ENCODE measurements at places on chromosomes 1 and 21.

DNA sequence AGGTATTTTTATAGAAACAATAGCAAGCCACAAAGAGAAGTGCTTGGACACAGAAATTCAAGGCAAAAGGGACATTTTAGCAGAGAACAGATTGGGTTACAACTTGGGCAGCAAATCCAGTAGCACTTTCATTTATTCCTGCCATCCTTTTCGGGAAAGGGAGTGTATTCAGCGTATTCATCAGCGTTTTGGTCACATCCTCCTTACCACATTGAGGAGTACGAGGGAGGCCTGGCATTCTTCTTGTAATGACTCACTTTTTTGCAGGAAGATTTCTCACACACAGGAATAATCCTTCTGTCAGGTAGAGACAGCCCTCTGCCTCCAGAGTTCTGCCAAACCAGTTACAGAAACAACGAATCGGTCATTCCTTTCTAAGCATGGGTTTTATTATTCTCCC lies 18.1 kb upstream of the FAM78B start:
- DNase-seq = no peak

DNA sequence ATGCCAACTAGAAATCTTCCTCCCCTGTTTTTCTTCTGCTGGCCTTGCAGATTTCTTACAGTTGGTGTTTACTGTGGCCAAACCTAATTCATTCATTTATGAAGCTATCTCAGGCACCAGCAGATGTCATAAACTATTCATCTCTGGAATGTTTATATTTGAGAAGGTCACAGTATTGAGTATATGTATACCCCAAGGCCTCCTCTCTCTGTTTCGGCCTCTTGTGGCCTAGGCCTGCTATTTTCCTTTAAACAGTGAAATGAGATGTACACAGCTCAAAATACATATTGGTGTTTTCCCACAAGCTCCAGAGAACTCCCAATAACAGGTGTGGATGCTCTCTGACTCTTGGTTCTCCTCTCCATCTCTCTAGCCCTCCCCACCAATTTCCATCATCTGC lies 520.7 kb upstream of the CAMK1G start:
- no peak for DNase-seq

- DNase-seq = no peak
Measured at GRCh38 chr21:35090403-35090802, 41.3 kb upstream of the RUNX1 start.

GRCh38 chr1:163315773-163316374 lies 5.9 kb upstream of the NUF2 start:
- peak; percentile 12 for DNase-seq

GRCh38 chr1:175783126-175783722 lies 39.8 kb upstream of the TNR start:
- no peak for DNase-seq

DNA sequence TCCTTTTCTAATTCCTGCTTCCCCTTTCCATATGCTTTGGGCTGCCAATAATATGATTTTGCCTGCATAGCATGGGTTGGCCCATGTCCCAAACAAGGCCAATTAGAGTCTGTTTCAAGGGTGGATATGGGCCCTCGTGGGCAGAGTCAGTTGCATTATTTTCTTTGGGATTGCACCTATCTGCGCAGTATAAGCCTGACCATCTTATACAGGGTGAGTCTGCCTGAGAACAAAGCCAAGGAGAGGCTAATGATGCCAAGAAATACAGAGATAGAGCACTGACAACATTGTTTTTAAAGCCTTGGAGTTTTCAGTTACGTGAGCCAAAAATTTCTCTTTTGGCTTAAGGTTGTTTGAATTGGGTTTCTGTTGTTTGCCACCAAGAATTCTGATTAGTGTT lies 18.6 kb downstream of the OVAAL start:
- DNase-seq = no peak

DNA sequence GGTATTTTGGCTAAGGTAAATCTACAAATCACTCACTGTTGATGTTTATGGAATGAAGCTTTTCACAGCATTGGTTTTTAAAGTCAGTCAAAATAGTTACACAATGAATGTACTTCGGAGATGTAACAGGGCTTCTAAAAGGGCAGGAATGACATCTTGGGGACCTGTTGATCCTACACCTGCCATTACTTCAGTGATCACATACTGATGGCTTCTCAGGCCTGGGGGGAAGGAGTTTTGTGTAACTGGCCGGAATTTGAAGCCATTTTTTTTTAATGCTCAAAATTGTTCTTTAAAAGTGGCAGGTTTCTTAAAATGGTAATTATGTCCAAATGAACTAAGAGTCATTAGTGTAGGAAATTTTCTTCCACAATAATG lies 11.2 kb downstream of the RPL5 start:
- no peak for DNase-seq

DNA sequence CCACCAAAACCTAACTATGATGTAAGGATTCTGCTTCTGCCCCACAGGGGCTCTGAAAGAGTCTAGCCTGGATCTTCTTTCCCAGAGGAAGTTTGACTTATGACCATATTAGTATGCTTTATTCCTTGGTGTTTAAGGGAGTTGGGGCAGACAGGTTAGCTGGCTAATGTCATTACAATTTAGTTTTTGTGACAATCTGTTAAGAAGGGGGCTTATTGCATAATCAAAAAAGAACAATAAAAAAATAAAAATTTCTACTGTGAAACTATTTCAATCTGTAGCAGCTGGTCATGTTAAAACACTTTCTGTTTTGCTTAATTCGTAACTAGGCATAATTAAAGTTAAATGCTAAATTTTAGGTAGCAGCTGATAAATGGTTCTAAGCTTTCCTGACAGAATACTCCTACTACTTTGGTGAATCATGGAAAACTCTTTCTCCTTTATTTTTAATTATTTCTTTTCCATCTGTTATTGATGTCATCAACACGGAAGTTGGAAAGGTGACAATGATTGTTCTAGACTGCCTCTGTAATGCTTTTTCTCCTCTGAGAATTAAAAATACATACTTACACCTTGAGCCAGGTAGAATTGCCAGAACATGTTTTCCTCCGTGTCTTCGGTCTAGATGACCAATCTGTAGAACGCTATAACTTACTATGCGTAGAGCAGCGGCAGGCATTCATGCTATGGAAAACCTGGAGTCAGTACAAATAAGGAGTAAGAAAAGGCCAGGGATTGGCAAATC lies 18.6 kb downstream of the DYRK3 start:
- no peak for DNase-seq

GRCh38 chr1:101769520-101769919 lies 227.2 kb downstream of the OLFM3 start:
- peak; percentile 19 for DNase-seq

- no peak for DNase-seq
Measured at GRCh38 chr21:40668555-40669275, 178.2 kb downstream of the DSCAM start.

- no peak for DNase-seq
Measured at GRCh38 chr1:95951371-95952102, 717.5 kb downstream of the RWDD3 start.

DNA sequence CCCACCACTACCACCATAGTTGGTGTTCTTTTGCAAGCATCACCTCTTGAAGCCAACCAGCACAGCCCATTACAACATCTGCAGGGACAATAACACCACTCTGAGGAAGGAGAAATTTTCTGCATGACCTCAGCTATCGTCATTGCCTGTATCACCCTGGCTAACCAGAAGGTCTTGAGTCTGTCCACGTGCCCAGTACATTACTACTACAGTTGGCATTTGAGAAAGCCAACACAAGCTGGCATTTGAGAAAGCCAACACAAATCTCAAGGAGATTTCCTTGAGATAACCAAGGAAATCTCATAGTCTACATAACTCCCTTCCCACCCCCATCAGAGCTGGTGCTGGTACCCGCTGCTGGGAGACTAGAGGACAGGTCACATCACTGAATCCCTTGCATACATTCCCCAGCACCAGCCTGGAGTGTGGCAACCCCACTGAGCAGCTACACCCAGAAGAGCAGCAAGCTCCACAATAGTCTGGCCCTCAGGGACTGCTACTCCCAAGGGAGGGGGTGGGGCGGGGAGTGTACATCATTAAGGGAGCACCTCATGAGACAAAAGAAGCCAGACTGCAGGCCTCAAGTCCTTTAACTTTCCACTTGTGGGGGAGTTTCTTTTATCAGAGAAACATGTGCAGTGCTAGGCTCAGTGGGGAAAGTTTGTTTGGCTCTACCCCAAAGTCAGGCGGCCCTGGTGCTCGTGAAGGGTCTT lies 46.0 kb upstream of the GUCA2A start:
- DNase-seq = no peak

- no peak for DNase-seq
Measured at GRCh38 chr1:246306415-246307037, 200.6 kb downstream of the SMYD3 start.

GRCh38 chr1:6673816-6674398 lies 27.7 kb downstream of the DNAJC11 start:
- no peak for DNase-seq

GRCh38 chr1:71093938-71094337 lies 13.1 kb upstream of the ZRANB2 start:
- DNase-seq = peak; percentile 25

DNA sequence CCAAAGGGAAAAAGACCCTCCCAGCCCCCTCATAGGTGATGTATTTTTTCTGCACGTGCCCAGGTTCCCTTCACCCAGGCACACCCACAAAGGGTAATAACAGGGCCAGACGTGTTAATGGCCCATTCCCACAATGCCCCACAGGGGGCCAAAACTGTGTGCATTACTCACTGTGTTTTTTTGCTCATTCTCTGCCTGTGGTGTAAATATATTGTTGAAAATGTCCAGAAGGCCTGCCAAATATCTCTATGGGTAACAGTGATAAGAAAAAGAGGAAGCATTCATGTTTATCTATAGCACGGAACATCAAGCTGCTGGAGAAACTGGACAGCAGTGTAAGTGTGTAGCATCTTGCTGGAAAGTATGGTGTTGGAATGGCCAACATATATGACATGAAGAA lies 21.9 kb downstream of the RHEX start:
- no peak for DNase-seq

DNA sequence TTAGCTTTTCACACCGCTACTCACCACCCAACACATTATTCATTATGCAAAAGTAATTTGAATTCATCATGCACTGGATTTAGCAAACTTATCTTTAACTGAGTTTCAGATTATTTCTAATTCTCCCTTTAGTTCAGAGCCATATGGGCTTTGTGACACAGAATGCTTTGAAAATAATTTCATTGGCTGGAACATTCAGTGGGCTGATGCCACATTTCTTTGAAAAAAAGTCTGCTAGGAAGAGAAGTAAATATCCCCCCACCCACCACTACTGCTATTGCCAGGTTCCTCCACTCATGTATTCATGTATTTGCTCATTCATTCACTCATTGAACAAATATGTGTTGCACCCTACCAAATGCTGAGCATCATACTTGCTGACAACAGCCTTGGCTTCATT lies 280.5 kb downstream of the DSCAM start:
- DNase-seq = no peak

DNA sequence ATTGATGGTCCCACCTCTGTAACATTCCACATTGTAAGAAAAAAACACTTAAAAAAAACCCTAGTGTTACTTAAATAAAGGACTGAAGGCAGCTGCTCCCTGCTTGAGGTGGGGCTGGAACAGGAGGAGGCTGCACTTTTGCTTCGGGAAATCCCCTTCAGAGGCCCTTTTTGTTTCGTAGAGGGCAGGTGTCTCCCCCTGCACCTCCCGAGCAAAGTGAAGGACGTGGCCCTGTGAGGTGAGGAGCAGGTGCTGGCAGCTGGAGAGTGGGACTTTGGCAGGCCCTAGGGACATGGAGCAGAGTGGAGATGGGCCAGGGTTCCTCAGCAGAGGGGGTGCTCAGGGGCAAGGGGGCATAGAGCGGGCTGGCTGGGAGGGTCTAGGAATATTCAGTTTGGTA lies 33.4 kb upstream of the WNT4 start:
- no peak for DNase-seq

DNA sequence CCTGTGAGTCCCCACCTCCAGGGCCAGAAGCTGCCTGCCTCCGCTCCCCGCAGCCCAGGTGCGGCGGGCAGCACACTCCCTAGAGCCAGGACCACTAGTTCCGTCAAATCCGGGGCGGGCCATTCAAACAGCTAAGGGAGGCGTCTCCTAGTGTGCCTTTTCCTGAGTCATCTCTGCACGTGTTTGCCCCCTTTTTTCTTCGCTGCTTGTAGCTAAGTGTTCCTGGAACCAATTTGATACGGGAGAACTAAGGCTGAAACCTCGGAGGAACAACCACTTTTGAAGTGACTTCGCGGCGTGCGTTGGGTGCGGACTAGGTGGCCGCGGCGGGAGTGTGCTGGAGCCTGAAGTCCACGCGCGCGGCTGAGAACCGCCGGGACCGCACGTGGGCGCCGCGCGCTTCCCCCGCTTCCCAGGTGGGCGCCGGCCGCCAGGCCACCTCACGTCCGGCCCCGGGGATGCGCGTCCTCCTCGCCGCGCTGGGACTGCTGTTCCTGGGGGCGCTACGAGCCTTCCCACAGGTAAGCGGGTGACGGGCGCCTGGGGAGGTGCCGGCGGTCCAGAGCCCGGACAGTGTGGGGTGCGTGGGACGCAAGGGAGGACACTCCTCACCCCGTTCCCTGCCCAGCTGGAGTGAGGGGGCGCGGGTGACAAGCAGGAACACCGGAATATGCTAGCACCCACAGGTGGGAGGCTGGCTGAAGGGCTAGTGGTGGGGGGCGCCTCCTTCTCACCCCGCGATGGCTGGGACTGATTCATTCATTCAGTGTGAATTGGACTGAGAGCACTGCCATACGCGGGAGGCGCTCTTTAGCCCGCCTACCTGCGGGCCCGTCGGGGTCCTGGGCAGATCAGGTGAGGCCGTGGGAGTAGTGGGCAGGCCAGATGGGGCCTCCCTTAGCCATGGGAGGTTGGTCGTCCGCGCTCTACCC lies at the start of gene TNFRSF8:
Gene TNFRSF8, plus strand, starts transcription at position 163 of the 932 bp plus-strand sequence. Its CDS starts 296 bp downstream, at position 459.
- no peak for DNase-seq

DNA sequence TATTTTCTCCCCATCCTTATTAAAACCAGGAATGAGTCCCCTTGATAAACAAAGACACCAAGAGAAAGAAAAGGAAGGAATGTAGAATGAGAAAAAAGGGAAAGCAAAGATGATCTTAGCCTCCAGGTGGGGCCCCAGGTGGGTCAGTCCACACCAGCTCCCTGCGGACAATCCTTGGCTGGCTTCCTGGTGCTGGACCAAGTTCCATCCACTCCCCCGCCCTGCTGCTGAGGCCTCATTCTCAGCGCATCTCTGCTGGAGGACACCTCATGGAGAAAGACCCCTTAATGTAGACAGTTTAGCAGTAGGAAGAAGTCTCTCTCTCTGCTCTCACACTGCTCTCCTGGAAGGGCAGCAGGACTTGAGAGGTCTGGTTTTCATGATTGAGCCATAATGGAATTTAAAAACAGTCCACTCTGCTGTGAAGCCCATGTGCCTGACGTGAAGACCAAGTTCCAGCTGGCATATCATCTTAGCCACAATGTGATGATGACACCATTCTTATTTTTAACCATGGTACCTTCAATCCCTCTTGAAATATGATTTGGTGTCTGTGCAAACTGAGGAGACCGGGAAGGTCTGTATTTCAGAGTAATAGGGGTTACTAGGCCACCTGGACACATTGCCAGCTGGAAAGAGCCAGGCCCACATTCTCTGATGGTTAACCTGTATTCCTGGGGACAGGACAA lies 83.1 kb downstream of the WLS start:
- no peak for DNase-seq

Data from HEK293T (cell line).